ENCODE measurements at places on chromosomes 4 and X. TPM values are rescaled to one million over a fixed set of nuclear protein-coding genes. Genes with fewer than 3 reads are reported as not detected.

The OPHN1 gene
- total RNA-seq = 9.4 TPM

DNA sequence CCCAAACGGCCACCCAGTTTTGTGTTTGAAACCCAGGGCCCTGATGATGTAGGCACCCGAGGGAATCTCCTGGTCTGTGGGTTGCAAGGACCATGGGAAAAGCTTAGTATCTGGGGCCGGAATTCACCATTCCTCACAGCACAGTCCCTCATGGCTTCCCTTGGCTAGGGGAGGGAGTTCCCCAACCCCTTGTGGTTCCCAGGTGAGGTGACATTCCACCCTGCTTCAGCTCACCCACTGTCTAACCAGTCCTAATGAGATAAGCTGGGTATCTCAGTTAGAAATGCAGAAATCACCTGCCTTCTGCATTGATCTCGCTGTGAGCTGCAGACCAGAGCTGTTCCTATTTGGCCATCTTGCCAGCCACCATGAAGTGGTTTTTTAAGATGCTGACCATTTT lies 84.0 kb downstream of the PRKG2 start:
- DNase-seq = no peak

The NPY5R gene
- total RNA-seq = 0.12 TPM

DNA sequence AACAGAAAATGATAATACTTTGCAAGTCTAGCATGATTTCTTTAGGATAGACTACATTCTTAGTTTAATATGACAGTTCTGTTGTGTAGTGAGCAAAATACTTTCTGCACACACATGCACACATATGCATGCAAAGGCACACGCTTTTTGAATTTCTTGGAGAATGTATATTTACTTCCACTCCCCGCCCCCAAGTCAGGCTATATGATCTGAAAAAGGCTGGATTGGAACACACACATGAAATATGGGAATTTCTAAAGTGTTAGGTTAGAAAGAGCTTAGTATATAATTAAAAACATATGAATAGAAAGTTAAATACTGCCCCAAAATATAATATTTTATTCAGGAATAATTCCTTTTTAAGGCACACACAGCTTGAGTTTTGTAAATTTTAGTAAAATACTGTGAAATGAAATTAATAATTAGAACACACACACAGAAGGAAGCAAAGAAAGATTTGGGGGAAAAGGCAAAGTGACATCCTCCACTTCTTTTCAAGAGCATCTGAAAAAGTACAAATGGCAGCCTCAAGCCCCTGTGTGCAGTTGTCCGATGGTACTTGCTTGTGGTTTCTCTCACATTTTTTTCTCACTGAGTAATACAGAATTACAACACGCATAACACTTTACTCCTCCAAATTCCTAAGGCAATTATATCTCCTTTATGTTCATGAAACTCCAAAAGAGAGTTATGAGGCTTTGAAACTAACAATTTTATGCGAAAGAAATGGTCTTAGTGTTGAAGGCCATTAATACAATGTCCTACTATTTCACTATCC lies 228.9 kb upstream of the ETNPPL start:
- DNase-seq = no peak

- no peak for DNase-seq
These were observed 369.4 kb downstream of the GASK1B start for GRCh38 chr4:157803421-157803820.

- no peak for DNase-seq
These were observed 263.8 kb upstream of the NDST3 start for GRCh38 chr4:117770269-117771102.

The RADX gene
- 17.4 TPM for total RNA-seq

DNA sequence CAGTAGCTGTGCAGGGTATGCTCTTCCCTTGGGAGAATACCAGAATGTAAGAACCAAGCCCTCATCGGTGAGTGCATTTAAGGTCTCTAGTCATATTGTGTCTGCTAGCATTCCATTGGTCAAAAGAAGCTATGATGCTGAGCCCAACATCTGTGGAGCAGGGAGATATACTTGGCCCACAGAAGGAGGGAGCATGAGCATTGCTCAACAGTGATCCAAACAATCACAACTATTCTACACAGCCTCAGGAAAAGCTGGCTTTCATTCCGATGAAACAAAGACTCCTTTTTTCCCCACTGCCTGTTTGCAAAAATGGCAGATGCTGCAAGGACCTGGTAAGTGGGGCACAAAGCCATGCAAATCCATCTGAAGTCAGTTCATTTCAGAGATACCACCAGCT lies 80.6 kb upstream of the DHX15 start:
- no peak for DNase-seq

The ETDC gene
- not detected for total RNA-seq

- DNase-seq = no peak
These were observed 37.3 kb downstream of the RRAGB start for GRCh38 chrX:55754861-55755294.

- no peak for DNase-seq
These were observed 51.2 kb upstream of the SHISA3 start for GRCh38 chr4:42345962-42346544.

The FHDC1 gene
- total RNA-seq = 54.5 TPM

DNA sequence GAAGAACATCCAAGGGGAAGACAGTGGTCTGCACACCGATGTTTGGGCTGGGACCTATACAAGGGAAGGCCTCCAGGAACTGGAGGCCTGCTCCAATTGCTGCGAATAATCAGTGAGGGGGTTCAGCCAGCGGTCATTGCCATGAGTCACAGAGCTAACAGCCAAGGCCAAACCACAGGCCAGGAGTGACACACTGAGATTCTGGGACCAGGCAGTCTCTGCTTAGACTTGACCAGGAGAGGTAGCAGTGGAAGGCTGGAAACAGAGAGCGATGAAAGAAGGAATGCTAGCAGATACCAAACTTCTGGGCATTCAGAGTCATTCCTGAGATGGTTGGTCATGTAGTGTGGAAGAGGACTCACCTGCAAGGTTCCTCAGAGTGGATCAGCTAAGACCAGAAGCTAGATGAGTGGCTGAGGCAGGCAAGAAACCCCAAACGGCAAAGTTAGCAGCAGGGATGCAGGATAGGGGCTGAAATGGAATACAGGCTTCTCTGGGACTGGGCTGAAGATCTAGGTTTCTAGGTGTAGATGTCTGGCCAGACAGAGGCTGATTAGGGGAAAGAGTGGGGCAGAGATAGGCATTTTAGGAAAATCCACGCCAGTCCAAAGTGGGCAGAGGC lies 54.7 kb downstream of the CNGA2 start:
- no peak for DNase-seq

The RELL1 gene
- 30.3 TPM for total RNA-seq

DNA sequence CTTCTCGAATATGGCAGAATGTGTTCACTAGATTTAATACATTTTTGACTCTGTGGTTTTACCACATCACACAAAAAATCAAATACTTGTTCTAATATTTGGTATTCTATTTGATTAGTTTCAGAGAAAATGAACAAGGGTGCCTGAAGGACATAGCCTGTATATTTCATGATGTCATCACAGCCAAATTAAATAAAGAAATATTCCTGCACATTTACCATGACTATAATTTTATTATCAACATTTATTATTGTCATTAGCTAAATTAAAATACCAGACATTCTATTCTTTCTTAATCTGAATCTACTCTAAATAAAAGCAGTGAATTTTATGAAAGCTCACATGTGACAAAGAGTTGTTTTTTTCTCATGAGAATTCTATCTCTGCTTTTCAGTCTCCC lies 980.5 kb downstream of the PCDH18 start:
- no peak for DNase-seq

The PJA1 gene
- total RNA-seq = 59.5 TPM

GRCh38 chr4:176726803-176727202 lies 65.9 kb downstream of the VEGFC start:
- DNase-seq = no peak

The GAK gene
- 83.4 TPM for total RNA-seq

The RAB33A gene
- total RNA-seq = 18.5 TPM

Measured in neural crest cell (in vitro differentiated cells).